Kidney (tissue), 22 donors: ENCODE measurements at places on chromosomes 4 and X. TPM values are rescaled to one million over a fixed set of nuclear protein-coding genes. Genes with fewer than 3 reads are reported as not detected.

DNA sequence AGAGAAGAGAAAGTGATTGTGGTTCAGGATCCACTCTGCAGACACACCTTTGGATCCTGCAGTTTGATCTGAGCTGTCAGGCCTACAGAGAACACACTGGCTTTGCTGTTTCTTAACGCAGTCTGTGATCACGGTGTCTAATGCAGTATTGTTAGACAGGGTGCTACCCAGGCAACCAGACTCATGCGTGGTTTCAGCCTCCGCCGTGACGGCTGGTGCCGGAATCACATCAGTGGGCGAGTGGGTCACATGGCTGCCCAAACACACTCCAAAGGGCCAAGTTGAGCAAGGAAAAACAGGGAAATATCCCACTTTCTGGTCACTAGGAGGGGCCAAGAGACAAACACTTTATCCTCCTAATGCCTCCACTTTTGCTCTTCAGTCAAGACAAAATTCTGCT lies 27.5 kb downstream of the CCDC149 start:
- H3K27ac ChIP-seq = no peak overlapping the region
- H3K36me3 ChIP-seq = no peaks in the 10 kb centered on the region
- H3K27me3 ChIP-seq = no peaks in the 10 kb centered on the region
- no peaks in the 10 kb centered on the region for H3K4me1 ChIP-seq
- no peak overlapping the region for H3K4me3 ChIP-seq
- no peak for DNase-seq

DNA sequence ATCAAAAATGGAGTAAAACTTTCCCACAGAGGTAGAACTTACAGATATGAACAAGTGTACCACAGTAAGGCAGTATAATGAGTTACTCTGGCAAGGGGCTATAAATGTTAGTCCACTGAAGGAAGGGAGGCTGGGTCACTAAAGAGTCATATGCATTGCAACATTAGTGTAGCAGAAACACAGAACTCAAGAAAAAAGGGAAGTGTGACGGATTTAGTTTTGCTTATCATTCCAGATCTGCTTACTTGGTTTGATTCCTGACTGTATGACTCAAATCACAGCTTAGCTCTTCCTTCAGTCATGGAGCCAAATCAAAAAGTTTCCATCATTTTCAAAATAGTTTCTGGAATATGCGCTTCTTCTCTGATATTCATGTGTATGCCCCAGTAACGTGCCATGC lies 148.7 kb downstream of the FSTL5 start:
- H3K27ac ChIP-seq = no peak overlapping the region
- H3K27me3 ChIP-seq = no peaks in the 10 kb centered on the region
- H3K4me1 ChIP-seq = no peaks in the 10 kb centered on the region
- H3K36me3 ChIP-seq = no peaks in the 10 kb centered on the region
- no peak for DNase-seq

DNA sequence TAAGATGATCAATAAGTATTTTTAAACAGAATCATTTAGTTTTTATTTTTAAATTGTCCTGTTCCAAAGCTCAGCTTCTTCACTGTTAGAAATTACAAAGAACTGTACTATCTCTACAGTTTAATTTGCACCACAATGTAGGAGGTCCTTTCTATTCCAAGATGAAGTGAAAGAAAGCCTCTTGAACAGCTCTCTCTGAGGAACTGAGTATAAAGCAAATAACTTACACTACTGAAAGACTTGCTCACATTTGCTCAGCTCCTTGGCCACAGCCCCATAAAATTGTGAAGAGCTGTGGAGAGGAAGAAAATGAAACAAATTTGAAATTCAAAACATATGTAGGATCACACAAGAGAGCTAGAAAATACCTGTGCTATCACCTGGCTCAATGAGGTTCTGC lies 68.6 kb downstream of the ENPEP start:
- H3K27me3 ChIP-seq = no peaks in the 10 kb centered on the region
- H3K4me1 ChIP-seq = no peaks in the 10 kb centered on the region
- no peak for DNase-seq
- H3K4me3 ChIP-seq = no peak overlapping the region
- no peak overlapping the region for H3K27ac ChIP-seq

- DNase-seq = no peak
- no peak overlapping the region for H3K27ac ChIP-seq
- no peak overlapping the region for H3K4me3 ChIP-seq
- no peaks in the 10 kb centered on the region for H3K27me3 ChIP-seq
These were observed 164.9 kb downstream of the MAML3 start for GRCh38 chr4:139988863-139989765.

DNA sequence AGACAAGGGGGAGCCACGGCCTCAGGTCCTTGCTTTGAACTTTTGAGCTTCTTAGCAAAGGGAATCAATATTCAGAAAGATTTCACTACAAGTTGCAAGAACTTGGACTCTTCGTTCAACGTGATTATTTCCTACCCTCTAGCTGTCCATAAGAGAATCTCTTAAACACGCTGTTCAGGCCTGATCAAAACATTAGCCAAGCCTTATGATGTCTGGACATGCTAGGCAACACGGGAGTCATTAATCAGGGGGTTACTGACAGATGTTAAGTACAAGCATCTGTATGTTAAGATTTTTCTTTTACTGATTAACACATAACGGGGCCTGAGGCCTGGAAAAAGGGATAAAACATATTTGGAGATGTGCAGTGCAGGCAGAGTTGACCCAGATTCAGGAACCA lies 138.9 kb upstream of the IL1RAPL2 start:
- H3K27me3 ChIP-seq = peaks cover 2% of the 10 kb centered on the region
- no peak overlapping the region for H3K4me3 ChIP-seq
- no peaks in the 10 kb centered on the region for H3K4me1 ChIP-seq
- DNase-seq = no peak
- H3K27ac ChIP-seq = no peak overlapping the region
- no peaks in the 10 kb centered on the region for H3K36me3 ChIP-seq

DNA sequence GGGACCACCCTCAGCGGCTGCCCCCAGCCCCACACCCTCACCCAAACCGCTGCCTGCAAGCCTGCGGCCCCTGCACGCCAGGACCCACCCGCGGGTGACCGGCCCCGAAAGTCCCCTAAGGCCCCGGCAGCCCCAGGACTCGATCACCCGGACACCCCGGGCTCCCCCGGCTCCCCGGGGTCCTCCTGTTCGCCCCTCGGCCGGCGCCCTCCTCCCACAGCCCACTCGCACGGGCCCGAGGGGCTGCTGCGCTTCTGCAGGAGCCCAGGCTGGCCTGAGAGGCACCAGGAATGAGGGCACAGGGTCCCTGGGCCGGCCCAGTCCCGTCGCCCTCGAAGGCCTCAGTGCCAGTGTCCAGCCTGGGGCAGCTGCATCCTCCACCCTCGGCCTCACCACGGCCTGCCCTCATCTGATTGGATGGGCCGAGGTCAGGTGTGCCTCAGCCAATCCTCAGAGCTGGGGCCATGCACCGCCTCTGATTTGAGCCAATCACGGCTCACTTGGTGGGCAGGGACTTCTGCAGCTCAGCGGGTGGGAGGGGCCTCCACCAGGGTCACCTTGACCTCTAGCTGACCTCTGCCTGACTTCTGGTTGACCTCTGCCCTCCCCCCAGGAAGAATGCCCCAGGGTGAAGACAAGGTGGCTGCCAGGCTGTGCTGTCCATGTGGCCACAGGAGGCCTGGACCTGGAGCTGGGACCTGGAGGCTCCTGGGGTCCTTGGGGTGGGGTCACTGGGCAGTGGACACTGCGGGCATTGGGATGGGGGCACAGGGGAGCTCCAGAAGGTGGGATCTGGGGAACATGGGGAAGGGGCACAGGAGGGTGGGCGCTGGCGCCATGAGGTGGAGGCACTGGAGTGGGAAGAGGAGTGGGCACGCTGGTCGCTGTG lies 97.6 kb upstream of the NKX1-1 start:
- no peak overlapping the region for H3K27ac ChIP-seq
- H3K27me3 ChIP-seq = peaks cover 4% of the 10 kb centered on the region
- H3K4me3 ChIP-seq = no peak overlapping the region
- no peaks in the 10 kb centered on the region for H3K4me1 ChIP-seq
- DNase-seq = peak; percentile 43

Gene PGRMC2
- 65.7 TPM for total RNA-seq
